ENCODE measurements at places on chromosomes 5 and 9. TPM values are rescaled to one million over a fixed set of nuclear protein-coding genes. Genes with fewer than 3 reads are reported as not detected.

LURAP1L gene
- not detected for total RNA-seq

FOXI1 gene
- total RNA-seq, result not detected

NR6A1 gene
- total RNA-seq, result 0.76 TPM

CPLANE1 gene
- total RNA-seq, result 5.5 TPM

LCN15 gene
- total RNA-seq, result not detected

SAXO1 gene
- not detected for total RNA-seq

RNF183 gene
- total RNA-seq, result 0.40 TPM

ARID3C gene
- 0.18 TPM for total RNA-seq

DNA sequence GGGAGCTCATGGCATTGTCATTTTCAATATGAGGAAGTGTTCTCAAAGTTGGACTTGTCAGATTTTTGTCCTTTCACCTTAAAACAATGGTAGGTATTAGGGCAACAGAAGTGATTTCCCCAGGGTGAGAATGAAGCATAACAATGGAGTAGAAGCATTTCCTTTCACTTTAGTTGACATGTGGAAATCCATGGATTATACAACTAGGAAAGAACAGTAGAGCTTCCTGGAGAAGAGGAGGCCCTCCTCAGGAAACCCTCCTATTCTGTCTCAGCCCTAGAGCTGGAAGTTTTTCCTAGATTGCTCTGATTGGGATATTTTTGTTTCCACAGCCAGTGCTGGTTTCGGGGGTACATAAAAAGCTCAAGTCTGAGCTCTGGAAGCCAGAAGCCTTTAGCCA is 13.8 kb upstream of the REEP2 start:
- DNase-seq, result no peak

GRCh38 chr9:35357116-35357515 is 132.8 kb upstream of the RUSC2 start:
- DNase-seq, result no peak

GRCh38 chr5:179192185-179192890 is 132.2 kb downstream of the ZNF354C start:
- no peak for DNase-seq

DNA sequence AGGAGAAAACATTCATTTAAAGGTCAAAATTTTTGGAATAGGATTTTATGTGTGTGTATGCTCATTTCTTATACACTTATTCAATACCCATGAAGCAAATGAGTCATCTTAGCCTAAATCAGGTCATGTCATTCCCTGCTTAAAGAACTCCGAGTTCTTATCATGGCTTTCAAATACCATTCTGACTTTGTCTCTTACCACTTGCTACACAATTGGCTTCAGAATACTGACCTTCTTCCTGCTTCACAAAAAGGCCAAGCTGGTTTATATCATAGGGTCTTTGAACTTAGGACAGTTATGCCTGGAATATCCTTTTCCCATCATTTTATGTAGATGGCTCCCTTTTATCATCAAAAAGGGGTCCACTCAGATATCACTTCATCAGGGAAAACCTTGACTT is 652.2 kb upstream of the WWC1 start:
- DNase-seq, result no peak

GRCh38 chr5:73507062-73507461 is 8.8 kb downstream of the BTF3 start:
- DNase-seq, result no peak

- peak; percentile 20 for DNase-seq
Observed at GRCh38 chr9:113274474-113275156, 757 bp downstream of the CDC26 start.

GRCh38 chr5:158485604-158486081 is 614.1 kb downstream of the EBF1 start:
- DNase-seq, result no peak

DNA sequence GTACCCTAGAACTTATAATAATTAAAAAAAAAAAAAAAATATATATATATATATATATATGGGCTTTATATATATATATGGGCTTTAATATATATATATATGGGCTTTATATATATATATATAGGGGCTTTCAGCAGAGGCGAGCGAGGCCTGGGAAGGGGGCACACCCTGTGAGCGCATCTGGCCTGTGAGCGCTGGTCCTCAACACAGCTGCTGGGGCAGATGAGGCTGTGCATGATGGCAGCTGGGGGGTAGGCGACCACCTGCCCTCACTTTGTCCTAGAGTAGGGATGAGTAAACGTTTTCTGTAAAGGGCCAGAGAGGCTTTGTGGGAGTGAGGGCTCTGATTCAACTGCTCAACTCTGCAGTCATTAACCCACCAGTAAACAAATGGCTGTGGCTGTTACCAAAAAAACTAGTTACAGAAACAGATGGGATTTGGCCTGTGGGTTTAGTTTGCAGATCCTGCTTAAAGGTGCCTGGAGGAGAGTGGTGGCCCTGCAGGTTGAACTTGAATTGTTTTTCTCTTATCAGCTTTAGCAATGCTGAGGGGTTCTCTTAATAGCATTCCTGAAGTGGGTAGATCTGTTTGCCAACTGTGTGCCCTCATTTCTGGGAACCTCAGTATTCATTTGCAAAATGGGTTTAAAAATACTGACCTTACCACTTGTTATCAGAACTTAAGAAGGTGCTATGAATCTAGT is 88.1 kb upstream of the EPB41L4B start:
- DNase-seq, result no peak

GRCh38 chr5:157390133-157390532 is 69.9 kb upstream of the NIPAL4 start:
- no peak for DNase-seq

DNA sequence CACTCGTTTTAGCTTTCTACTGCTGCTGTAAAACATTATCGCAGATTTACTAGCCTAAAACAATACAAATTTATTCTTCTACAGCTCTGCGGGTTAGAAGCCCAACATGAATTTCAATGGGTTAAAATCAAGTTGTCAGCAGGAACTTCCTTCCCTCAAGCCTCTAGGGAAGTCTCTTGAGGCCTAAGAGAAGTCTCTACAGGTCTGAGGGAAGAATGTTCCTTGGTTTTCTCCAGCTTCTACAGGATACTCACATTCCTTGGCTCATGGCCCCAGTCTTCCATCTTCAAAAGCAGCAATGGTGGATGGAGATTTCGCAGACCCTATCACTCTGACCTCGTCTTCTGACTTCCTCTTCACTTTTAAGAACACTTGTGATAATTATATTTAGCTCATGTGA is 21.6 kb upstream of the SSBP2 start:
- no peak for DNase-seq

- DNase-seq, result no peak
Observed at GRCh38 chr5:57166276-57166675, 7.6 kb upstream of the GPBP1 start.

DNA sequence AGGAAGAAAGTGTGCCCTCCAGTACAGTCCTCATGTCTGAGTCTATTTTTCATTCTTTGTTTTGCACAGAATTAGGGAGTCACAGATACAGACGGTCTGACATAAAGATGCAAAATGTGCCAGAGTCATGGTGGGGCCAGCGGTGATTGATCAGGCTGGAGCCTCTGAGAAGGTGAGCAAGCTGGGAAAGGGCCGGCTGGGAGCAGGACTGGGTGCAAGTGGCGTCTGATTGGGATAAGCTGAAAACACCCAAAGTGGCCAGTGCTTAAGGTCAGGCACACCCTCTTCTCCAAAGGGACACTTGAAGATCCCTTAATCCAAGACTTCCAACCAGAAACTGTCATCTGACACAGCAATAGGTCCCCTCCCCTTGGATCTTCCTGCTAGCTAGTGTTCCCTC is 32.6 kb downstream of the FSTL4 start:
- no peak for DNase-seq

DNA sequence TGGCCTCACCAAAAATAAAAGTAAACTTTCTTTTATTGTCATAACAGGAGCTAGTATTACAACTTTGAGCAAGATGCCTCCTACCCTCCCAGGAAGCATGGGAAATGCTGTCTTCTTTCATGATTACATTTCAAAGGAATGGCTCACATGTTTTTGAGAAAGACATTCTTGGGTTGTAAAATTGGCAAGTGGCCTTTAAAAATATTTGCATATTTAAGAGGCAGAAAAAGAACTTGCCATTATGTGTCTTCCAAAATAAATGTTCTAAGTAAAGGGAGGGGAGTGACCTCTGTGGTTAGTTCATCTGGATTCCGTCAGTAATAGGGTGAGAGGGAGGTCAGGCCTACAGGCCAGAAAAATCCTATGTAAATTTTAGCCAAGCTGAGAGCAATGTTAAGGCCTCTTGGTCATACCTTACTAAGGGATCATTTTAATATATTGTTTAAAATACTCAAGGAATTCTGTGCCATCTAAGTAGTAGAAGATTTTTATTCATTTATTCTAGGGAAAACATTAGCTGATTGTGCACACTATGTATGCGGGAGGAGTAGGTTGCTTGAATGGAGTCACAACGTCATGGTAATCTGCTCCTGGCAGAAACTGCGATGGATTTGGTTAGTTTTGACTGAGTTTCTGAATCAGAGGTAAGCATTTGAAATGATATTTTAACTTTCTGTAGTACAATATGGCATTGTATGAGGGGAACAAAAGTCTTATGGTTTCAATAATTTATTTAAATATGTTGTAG is 1485.7 kb upstream of the CDH9 start:
- no peak for DNase-seq

DNA sequence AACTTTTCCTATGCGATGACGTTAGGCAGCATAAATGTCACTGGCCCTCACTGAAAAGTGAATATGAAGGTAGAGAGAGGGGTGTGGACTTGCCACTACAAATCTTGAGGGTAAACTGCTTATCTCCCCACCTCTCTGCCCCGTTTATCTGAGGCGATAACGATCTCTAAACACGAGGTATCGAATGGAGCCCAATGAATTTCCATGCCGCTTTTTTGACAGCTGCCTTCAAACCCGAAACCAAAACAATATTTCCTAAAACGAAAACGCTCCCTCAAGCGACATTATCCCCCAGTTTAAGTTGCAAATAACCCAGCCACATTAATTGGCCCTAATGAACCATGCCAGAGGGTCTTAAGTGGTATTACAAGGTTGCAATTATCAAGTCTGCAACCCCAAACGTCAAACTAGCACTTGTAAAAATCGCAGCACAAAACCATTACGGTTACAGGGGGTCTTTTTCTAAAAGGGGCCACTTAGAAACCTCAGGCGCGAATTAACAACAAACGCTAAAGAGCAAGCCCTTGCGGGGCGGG is 1.4 kb downstream of the NR3C1 start:
- DNase-seq, result peak; percentile 23

GRCh38 chr9:77000330-77000729 is 19.1 kb upstream of the FOXB2 start:
- no peak for DNase-seq

DNA sequence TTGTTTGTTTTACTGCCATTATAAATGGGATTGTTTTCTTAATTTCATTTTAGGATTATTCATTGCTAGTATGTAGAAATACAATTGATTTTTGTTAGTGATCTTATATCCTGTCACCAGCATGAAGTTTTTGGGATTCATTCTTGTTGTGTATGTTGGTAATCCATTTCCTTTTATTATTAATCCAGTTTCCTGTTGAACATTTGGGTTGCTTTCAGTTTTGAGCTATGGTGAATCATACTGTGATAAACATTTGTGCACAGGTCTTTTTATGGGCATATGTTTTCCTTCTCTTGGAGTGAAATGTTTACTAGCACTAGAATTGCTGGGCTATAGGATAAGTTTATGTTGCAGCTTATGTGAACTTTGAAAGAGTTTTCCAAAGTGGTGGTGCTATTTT is 69.6 kb downstream of the MAN2A1 start:
- no peak for DNase-seq

- no peak for DNase-seq
Observed at GRCh38 chr5:77867194-77867691, 91.1 kb upstream of the TBCA start.

DNA sequence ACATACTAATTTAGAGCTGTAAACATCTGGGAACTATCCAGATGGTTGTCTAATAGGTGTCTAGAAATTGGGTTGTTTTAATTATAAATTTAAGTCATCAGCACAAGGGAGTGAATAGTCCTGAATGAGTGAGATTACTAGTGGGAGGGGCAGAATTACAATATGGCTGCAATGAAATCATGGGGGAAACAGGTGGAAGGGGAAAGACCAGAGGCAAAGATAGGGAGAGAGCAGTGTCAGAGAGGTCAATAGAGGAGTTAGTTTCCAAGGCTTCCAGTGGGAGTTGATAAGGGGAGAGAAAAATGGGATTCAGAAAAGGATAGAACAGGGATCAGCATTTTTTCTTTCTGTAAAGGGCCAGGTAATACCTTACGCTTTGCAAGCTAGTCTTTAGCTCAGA is 8.9 kb downstream of the AK6 start:
- DNase-seq, result no peak

GRCh38 chr5:31479706-31480105 is 52.2 kb downstream of the DROSHA start:
- DNase-seq, result no peak

GRCh38 chr9:121568343-121569265 is 69.0 kb upstream of the GGTA1 start:
- no peak for DNase-seq

DNA sequence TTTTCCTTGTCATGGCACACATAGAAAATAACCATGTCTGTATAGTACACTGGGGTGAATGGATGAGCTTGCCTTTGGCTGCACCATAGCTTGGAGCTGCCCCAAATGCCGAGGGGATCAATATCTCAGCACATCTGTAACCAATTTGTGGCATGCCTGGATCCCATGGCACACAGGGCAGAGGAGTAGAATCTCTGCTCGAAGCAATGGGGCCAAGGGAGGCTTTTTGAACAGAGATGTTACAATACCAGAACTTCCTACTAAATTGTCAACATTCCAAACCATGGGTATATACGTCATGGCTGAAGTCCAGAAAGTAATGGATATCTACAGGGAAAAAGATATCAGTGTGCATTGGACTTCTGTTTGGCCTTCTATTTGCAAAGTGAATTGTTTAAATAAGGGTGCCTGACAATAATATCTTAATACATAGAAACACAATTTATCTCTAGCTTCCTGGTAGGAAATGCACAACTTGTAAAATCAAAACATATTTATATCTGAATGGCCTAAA is 39.0 kb downstream of the ESM1 start:
- DNase-seq, result no peak

- DNase-seq, result no peak
Observed at GRCh38 chr9:7097040-7097715, 339.4 kb downstream of the KDM4C start.

DNA sequence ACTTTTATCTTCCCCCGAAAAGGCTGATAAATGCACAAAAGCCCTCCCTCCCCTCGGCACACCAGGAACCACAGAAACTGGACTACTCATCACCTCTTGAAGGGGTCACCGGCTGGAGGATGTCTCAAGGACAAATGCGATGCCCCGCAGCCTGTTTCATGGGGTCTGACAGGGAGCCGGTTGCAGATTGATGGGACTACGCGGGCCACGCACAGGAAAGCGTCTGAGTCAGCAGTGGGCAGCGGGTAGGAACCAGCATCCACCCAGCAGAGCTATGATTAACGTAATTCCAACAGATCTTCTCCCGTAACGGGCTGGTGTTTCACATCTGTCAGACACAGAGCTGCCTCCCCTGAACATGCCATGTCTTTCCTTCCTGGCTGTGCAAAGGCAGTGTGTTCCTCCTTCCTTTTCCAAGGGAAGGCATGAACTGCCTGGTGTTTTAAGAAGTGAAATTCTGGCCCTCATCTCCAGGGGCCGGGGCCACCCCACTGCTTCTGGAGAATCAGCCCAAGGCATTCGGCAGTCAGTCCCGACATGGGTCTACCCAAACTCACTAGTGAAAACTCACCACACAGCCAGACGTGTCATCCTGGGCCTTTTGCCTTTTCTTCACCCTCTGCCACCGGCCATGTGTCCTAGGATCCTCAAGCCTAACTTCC is 144.4 kb upstream of the PHYKPL start:
- no peak for DNase-seq

GRCh38 chr9:123893831-123894460 is 36.0 kb downstream of the DENND1A start:
- no peak for DNase-seq
